AG08395 (cell line): ENCODE measurements at places on chromosomes 5 and 9.

DNA sequence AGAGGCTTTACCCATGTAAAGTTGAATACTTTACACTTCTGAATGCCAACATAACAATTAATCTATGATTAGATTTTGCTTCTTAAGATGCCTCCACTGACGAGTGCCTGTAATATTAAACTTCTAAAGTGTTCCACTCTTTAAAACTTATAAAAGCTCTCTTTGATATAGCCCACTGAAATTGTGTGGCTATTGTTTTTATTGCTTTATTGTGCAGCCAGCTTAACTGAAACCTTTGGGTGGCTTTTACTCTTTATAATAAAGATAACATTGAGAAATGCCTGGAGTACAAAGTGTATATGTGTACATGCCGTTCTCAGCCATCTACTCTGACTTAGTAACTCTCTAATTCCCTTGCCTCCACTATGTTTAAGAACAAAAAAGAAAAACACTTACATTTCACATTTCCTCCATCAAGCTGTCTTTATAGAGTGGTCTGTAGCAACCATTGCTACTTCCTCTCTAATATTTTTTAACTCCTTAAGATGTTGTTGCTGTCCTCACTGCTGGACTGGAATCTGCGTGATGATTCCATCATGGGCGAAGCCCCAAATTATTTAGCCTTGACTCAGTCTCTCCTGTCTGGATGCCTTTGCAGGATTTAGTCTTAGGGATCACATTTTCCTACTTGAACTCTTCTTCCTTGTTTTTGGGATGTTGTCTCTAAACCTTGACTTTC, 9.1 kb downstream of the PIK3R1 start:
- DNase-seq: peak; percentile 10

- no peak for DNase-seq
Measured at GRCh38 chr9:14380061-14380836, 66.3 kb upstream of the NFIB start.

DNA sequence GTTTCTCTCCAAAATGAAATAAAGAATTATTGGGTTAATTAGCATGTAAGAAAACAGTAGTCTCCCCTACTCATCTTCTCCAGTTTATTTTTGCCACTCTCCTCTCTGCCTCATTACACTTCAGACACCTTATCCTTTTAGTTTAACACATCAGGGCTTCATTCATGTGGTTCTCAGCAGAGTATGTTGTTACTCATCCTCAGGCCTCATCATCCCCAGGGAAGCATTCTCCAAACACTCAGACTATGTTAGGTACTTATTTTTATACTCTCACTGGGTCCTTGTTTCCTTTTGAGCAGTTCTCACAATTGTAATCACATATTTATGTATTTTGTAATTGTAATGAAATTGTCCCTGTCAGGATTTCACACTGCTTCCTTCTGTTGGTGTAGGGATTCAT, 470.5 kb downstream of the PDE4D start:
- DNase-seq: no peak

GRCh38 chr9:136342181-136343120, 15.1 kb downstream of the GPSM1 start:
- DNase-seq: peak; percentile 81

GRCh38 chr9:14692470-14693250, 572 bp downstream of the ZDHHC21 start:
- DNase-seq: peak; percentile 22

DNA sequence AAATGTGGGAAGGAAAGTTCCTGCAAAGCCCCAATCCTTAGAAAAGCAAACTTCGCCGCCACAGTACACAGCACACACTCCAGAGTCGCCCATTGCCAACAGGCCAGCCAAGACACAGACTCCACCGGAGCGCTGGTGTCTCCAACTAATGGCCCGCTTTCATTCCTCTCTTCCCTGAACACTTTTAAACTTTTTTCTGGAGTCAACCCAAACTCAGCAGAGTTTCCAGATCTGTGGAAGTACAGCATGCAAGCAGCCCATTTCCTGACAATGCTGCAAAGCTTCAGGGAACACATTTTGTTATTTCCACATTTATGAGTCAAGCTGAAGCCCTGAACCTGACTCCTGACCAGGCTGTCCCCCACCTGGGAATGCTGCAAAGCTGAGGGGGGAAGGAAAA, 351.9 kb downstream of the NFIB start:
- no peak for DNase-seq

DNA sequence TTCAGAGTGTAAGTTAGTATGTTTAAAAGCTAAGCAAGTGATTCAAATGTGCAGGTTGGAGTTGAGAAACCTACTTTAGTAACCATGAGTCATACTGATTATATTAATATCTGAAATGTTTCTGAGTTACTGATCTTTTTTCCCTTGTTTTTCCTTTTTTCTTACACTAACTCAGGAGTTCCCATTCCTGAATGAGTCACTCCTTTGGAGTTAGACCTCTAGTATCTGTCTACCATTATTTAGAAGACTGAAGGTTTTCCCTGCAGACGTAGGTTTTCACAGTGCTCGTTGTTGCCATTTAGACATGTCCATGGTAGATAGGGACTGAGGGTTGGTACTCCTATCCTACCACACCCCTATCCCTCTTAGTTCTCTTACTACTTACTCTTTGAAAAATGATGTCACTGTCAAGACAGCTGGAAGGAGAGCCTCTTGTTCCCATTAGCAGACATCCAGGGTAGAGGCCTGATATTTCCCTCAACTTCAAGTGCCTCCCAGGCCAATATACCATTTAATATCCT, 20.2 kb downstream of the OCLN start:
- peak; percentile 28 for DNase-seq

DNA sequence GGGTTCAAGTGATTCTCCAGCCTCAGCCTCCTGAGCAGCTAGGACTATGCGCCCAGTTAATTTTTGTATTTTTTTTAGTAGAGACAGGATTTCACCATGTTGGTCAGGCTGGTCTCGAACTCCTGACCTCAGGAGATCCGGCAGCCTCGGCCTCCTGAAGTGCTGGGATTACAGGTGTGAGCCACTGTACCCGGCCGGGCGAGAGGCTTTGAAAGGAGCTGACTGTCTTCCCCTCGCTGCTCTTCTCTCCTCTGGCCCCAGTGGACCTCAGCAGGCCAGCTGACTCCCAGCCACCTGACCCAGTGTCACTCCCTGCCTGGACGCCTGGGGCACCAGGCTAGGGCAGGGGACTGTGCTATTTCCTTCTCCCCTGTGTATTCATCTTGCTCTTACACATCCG, 89.5 kb upstream of the ANKRD55 start:
- no peak for DNase-seq

GRCh38 chr9:112884721-112885120, 6.0 kb downstream of the SLC46A2 start:
- no peak for DNase-seq

- DNase-seq: no peak
Measured at GRCh38 chr5:148176480-148176879, 8.1 kb downstream of the SPINK14 start.

DNA sequence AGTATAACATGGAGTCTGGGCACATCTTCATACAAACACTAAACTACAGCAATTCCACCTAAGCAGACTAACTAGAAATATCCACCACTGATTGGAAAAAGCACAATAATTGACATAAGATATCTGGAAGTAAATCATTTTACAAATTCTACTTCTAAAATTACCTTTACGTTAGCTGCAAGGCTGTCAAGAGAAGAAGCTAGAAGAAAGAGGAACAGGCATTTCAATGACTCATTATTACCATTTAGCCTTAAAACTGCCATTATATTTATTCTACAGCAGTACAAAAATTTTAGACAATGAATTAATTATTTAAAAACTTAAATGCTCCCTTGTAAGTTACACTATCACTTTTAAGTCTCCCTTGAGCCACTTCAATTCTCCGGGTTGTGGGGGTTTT, 43.4 kb upstream of the PLPP6 start:
- no peak for DNase-seq

GRCh38 chr9:120609636-120610035, 29.7 kb upstream of the CDK5RAP2 start:
- DNase-seq: no peak
